ENCODE measurements at places on chromosomes 11 and 22.

GRCh38 chr11:115146425-115146824, 357.8 kb downstream of the CADM1 start:
- no peak for DNase-seq

DNA sequence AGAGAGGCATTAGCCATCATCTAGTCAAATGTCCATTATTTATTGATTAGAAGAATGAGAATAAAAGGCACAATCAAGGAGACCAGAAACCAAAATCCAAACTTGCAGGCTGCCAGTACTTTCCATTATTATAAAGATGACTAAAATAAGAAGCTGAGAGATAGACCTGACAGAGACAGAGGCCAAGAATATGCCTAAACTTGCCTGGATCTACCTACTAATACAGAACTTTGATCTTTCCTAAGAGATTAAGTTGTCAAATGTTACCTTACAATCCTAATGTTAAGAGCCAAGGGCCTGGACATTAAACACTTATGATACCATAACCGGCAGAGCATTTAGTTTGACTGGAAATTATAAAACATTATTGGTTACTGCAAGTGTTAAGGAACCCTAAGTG, 6.2 kb downstream of the LGR4 start:
- DNase-seq = no peak

DNA sequence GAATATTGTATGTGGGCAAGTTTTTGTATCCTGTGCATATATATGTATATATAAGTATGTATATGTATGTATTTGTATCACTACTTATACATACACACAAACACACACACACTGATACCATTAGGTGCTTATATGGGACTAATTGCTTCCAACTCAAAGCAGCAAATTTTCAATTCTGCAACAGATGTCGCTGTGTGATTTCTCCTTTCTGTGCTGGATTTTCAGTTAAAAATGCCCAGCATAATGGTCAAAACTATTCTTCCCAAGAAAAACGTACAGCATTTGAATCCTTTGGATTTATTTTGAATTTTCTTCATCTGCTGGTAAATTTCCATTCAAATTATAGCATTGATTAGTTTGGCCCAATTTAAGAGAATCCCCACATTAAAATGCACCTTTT, 4.3 kb downstream of the CADM1 start:
- DNase-seq = no peak

GRCh38 chr22:35838855-35839576, 121.3 kb downstream of the APOL5 start:
- DNase-seq = peak; percentile 51

- DNase-seq = no peak
Observed at GRCh38 chr11:125264100-125265022, 99.8 kb downstream of the PKNOX2 start.

- DNase-seq = no peak
Observed at GRCh38 chr22:28142361-28142961, 223.4 kb upstream of the PITPNB start.

- no peak for DNase-seq
Observed at GRCh38 chr22:22397292-22397870, 111.2 kb downstream of the ZNF280B start.

GRCh38 chr22:48347311-48347710, 1480.4 kb downstream of the BRD1 start:
- DNase-seq = no peak

DNA sequence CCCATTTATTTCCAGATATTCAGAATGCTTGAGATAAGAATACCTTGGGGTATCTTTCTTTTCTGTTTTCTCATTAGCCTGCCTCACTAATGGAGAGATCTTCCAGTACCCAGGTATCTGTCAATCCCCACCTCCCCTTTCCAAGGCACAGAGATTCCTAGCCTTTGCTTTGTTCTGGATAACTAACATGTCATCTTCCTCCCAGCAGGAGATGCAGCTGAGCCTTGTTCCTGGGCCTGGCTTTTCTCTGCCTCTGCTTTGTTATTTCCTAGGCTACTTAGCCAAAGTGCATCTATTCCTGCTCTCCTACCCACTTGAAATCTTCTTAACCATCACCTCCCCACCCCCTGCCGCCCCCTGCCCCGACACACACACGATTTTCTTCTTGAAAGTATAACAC, 297.1 kb downstream of the NELL1 start:
- no peak for DNase-seq

- DNase-seq = no peak
Observed at GRCh38 chr11:60762851-60763691, 6.4 kb downstream of the MS4A15 start.

- DNase-seq = no peak
Observed at GRCh38 chr11:134349802-134350355, 18.1 kb downstream of the GLB1L2 start.

DNA sequence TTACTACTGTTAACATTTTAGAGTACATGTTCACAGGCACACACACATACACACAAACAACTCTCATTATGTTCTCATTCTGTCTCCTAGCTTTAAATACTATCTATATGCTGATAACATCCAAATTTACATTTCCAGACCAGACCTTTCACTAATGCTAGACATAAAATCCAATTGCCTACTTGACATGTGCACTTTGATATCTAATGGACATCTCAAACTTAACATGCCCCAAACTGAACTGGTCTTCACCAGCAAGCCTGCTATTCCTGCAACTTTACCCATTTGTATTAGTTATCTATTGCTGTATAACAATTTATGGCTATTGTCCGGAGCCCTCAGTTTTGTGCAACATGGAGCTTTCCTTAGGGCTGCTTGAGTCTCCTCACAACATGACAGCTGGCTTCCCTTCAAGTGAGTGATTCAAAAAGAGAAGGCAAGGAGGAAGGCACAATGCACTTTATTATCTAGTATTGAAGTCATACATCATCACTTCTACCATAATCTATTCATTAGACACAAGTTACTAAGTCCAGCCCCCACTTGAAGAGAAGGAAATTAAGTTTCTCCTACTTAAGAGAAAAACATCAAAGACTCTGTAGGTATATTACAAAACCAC, 3.0 kb downstream of the SLC36A4 start:
- DNase-seq = no peak

GRCh38 chr11:90747057-90747456, 524.2 kb upstream of the CHORDC1 start:
- no peak for DNase-seq

GRCh38 chr11:102553835-102554282, 23.3 kb upstream of the MMP7 start:
- no peak for DNase-seq

DNA sequence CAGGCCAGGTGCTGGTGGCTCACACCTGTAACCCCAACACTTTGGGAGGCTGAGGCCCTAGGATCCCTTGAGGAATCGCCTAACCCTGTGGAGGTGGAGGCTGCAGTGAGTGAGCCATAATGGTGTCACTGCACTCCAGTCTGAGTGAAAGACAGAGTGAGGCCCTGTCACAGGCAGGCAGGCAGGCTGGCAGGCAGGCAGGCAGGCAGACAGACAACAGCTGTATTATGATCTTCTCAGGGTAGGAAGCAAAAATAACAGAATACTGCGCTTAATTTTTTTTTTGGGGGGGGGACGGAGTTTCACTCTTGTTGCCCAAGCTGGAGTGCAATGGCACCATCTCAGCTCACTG, 3901.6 kb upstream of the OR11H1 start:
- no peak for DNase-seq

- DNase-seq = no peak
Observed at GRCh38 chr11:68714060-68714856, 29.9 kb downstream of the GAL start.

GRCh38 chr11:117226388-117227385, 5.2 kb downstream of the PCSK7 start:
- peak; percentile 53 for DNase-seq

DNA sequence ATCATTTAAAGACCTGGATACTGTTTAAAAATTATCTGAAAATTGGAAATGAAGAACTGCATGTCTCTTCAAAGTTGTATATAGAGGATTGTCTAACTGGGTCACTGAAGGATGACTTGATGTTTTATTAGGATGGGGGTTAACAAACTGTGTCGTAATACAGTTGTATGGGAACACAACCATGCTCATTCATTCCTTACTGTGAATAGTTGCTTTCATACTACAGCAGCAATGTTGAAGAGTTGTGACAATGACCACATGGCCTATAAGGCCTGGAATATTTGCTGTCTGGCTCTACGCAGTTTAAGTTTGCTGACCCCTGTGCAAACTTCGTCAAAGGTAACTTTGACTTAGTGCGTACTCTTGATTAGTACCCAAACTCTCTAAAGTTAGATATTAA, 38.4 kb downstream of the FDX1 start:
- DNase-seq = no peak

GRCh38 chr22:44147821-44148574, 32.7 kb upstream of the PARVG start:
- DNase-seq = no peak

- no peak for DNase-seq
Observed at GRCh38 chr22:35045451-35045850, 20.5 kb upstream of the ISX start.

- peak; percentile 37 for DNase-seq
Observed at GRCh38 chr11:105673089-105673488, 63.2 kb downstream of the GRIA4 start.

DNA sequence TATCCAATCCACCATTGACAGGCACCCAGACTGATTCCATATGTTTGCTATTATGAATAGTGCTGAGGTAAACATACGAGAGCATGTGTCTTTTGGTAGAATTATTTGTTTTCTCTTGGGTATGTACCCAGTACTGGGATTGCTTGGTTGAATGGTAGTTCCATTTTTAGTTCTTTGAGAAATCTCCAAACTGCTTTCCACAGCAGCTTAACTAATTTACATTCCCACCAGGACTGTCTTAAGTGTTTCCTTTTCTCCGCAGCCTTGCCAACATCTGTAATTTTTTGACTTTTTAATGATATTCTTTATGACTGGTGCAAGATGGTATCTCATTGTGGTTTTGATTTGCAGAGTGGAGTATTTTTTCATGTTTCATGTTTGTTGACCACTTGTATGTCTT, 8.3 kb downstream of the FDX1 start:
- DNase-seq = no peak

DNA sequence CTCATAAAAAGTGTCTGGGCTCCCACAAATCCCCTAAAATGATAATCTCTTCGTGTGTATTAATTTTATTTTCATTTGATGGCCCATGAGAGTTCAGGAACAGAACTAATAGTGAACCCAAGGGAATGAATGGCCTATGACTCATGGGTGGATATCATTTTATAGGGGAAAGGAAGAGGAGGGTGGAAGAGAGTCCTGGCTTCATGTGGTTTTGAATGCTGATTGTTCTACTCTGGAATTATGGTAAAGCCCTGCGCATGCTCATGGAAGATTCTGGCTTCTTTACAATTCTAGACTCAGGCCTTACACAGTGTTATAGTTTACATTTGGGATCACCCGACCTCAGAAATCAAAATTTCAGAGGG, 35.2 kb downstream of the MAML2 start:
- DNase-seq = no peak

GRCh38 chr11:84290647-84291046, 1004.5 kb upstream of the CCDC90B start:
- no peak for DNase-seq

DNA sequence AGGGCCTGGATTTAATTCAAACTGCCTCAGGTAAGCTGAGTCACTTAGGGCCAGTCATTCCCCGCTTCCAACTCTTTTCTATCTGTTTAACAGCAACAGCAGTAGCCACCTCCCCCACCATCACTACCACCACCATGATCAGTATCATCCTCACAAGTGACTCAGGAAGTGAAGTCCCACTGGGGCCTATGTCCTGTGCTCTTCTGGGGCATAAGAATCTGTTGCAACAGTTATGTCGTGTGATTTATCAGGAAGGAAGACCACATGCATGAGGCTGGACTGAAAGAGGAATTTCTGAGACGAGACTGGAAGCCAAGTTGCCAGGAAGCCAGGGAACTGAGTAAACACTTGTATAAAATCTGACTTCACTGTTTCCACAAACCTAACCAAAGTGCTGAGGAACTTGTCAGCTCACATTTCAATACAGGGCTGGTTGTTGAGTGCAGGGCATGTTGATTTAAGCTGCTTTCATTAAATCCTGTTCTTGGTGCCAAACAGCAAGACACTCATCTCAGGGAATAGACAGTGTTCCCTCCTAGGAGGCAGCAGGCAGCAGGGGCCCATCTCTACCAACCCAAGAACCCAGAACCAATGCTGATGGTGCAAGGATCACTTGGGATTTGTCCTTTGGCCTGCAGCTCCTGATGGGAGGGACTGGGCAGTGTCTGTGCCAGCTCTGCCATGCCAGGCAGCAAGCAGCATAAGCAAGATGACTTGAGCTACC, 226.7 kb upstream of the NARS2 start:
- no peak for DNase-seq

GRCh38 chr11:45924927-45925326, 2.5 kb downstream of the LARGE2 start:
- no peak for DNase-seq

DNA sequence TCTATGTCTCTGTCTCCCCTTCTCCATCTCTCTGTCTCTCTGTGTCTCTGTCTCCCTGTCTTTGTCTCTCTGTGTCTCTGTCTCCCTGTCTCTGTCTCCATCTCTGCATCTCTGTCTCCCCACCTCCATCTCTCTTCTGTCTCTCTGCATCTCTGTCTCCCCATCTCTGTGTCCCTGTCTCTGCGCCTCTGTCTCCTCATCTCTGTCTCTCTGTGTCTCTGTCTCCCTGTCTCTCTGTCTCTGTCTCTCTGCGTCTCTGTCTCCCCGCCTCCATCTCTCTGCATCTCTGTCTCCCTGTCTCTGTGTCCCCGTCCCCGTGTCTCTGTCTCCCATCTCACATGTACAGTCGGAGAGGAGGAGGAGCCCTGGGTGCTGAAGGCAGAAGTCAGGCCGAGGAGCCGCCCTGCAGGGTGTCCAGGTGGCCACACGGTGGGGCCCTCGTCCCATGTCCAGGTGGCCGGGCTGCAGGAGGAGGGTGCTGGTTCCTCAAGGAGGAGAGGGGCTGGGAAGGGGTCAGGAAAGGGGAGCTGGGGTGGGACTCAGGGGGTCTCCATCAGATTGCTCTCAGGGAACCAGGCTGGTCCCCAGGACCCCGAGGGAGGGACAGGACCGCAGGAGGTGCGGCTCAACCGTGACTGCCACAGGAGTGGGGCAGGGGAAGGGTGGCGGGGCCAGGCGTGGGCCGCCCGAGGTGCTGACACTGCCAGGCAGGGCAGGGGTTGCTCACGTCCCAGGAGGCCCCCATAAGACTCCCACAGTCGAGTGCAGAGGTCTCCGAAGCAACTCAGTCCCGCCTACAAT, 25.6 kb upstream of the TH start:
- peak; percentile 82 for DNase-seq

DNA sequence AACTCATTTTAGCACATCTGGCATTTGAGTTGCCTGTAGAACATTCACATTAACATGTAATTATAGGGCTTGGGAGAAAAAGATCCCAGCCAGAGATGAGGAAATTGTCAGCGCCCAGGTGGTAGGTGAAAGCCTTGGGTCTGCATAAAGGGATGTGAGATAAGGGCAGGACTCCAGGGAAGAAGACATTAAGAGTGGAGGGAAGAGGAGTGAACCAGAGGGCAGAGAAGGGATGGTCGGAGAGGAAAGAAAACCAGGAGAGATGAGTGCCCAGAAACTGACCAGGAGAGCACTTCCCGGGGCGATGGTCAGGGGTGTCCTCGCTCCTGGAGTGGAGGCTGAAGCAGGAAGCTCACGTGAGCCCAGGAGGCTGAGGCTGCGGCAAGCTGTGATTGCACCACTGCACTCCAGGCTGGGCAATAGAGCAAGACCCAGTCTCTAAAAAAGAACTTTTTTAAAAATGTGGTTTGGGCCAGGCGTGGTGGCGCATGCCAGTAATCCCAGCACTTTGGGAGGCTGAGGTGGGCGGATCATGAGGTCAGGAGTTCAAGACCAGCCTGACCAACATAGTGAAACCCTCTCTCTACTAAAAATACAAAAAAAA, 20.3 kb upstream of the DGKZ start:
- no peak for DNase-seq

GRCh38 chr11:39804271-39804670, 1655.2 kb downstream of the LRRC4C start:
- no peak for DNase-seq

Data from activated naive CD4-positive, alpha-beta T cell treated with anti-CD3 and anti-CD28 coated beads for 36 hours (primary cell).